T-cell (primary cell): ENCODE measurements at places on chromosomes 4 and X.

DNA sequence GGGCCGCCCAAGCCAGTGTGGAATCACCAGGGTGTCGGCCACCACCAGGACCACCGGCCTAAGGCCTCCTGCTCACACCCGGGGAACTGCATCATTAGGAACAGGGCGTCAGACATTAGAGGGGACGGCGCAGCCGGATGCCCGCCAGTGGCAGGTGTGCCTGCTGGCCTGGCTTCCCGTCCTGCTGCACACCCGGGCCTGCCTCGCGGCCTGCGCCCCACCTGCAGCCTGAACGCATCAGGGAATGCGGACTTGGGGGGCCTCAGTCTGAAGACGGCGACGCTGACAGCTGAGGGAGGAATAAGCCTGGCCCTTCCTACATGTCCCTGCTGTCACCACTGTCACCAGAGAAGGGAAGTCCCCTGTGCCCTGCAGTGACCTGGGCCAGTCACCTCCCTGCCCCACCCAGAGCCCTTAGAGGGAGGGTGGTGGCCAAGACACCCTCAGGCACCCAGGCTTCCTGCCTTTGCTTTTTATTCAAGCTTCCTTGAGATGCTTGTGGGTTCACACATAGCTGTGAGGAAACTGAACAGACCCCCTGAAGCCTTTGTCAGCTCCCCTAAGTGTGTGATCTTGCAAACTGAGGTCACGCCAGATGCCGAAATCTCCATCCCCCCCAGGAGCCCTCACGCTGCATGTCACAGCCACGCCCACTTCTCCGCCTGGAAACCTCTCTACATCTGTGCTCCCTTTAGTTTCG is 3.2 kb downstream of the DGKQ start:
- DNase-seq: peak; percentile 63

- no peak for DNase-seq
Measured at GRCh38 chrX:128848374-128848773, 674.9 kb downstream of the SMARCA1 start.

DNA sequence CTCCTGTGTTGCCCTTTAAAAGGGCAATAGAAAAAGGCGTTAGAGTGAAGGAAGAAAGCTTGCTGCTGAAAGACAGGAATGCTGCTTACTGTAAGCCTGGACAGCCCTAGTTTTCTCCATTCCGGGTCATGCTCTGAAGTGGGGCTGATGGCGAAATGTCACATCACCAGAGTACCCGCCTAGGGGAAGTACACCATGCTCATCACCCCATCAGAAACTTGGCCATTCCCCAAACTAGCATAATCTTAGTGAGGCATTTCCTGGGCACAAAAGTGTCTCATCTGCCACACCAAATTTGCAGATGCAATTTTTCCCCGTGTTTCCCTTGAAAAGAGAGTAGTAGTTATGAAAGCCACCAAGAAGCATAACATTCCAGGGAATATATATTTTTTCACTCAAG is 47.8 kb upstream of the CAMK2D start:
- DNase-seq: no peak

GRCh38 chrX:17854531-17854930 is 6.6 kb downstream of the RAI2 start:
- DNase-seq: no peak

DNA sequence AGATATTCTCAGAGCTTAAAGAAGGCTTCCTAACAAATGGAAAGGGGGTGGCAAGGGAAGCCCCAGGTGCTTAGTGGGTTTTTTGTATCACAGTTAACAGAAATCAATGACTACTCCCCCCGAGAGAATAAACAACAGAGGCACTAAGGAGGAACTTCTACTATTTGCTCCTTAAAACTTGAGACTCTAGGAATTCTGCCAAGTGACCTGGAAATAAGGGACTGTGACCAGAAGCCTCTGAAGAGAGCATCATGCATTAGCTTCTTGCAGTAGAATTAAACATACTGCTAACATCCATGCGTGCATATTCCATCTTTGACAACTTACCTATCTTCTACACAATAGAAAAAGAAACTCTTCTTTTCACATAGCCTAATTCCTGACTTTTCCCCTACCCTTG is 86.8 kb downstream of the CAMK2D start:
- no peak for DNase-seq

GRCh38 chr4:87953826-87954225 is 21.7 kb upstream of the SPP1 start:
- no peak for DNase-seq
